Spinal cord (tissue), 10 donors: ENCODE measurements at places on chromosomes 3 and 15. TPM values are rescaled to one million over a fixed set of nuclear protein-coding genes. Genes with fewer than 3 reads are reported as not detected.

DNA sequence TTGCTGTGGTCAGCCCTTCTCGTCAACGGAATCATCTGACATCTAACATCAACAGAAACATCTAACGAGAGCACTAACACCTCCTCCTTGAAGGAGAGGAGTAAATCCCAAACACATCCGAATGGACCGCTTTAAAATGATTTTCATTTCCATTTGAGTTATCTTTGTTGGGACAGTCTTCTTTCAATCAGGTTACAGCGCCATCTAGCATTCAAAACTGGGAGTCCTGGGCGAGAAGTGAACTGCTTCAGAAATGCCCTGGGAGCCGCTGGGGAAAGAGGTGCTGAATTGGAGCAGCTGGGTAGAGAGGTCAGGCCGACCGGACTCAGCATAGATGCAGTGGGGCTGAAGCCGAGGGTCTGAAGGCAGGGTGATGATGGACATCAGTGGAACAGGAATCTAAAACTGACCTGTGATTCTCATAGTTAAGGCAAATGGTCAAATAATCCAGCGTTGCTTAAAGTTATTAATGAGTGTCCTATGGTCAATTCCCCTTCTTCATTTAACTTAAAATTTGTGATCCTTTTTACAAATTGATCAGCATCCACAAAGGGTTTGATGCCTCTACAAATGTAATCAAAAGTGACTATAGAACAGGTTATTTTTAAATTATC lies 170.0 kb upstream of the NDN start:
- DNase-seq: peak; percentile 87

GRCh38 chr3:78176869-78177268 lies 1137.0 kb downstream of the ROBO2 start:
- no peak for DNase-seq

Gene ACAN
- polyA plus RNA-seq: 18.5 TPM

Gene TGM5
- not detected for polyA plus RNA-seq

- DNase-seq: no peak
Measured at GRCh38 chr3:42269647-42270046, 3.7 kb upstream of the CCK start.

DNA sequence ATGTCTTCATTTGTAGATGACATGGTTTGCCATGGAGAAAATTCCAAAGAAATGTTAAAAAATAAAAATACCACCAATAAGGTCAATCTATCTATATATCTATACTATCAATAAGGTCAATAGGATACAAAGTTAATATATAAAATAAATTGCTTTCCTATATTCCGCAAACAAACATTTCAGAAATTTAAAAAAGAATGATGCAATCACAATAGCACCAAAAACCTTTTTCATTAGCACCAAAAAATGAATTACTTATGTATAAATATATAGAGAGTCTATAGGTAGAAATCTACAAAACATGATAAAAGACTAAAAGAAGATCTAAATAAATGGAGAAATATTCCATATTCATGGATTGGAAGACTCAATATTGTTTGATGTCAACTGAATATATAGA lies 22.8 kb upstream of the GOLGA8A start:
- no peak for DNase-seq

Gene CSPG4
- polyA plus RNA-seq: 25.6 TPM

Gene ANKRD34C
- 0.42 TPM for polyA plus RNA-seq

- DNase-seq: no peak
Measured at GRCh38 chr15:66714543-66714981, 12.5 kb downstream of the SMAD6 start.

DNA sequence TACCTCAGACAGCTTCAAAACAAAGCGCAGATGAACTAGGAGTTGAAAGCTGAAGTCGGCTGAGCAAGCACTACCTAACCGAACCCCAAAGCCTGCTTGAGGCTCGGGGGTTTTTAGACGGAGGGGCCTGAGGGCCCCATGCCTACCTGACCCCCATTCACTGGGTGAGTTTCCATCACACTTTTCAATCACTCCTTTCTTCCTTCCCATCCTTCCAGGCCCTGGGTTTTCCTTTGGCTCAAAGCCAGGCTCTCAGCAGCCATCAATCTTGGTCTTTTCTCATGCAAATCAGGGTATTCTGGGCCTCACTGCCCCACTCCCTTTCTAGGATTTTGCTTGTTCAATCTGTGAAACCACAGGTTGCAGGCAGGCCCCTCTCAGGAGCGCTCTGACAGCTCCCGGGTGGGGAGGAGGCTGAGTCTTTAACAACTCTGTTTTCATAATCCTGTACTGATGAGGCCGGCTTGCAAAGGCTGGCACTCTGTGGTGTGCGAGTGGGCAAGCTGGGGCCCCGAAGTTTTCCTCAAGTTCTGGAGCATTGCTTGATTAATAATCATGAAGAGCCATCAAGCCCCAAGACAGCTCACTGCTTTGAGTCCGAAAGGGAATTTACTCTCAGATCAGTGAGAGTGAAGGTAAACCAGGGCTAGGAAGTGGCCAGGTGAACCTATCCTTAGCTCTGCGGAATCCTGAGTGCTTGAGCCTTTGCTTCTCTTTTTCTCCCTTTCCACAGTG lies 97.6 kb downstream of the FRMD4B start:
- peak; percentile 83 for DNase-seq

- no peak for DNase-seq
Measured at GRCh38 chr15:101810456-101810855, 1.5 kb upstream of the OR4F15 start.

DNA sequence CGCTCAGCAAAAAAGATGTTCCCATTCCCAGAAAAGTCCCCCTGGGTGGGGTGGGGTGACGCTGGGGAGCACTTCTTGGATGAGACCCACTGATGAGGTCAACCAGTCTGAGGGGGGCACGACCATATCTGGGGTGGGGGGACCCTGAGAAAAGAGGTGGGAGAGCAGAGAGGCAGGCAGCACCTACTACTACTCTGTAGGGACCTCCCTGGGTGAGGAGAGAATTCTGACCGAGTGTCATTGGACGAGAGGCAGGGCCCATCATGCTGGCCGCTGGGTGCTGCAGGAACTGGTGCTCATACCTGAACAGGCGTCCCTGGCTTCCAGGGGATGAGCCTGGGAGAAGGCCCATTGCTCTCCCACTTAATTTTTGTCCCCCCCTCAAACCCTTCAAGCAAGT lies 158.8 kb downstream of the KLF13 start:
- no peak for DNase-seq

Gene CAPN3
- 35.8 TPM for polyA plus RNA-seq

Gene RETNLB
- polyA plus RNA-seq: not detected
